GDM1 (cell line): ENCODE measurements at places on chromosomes 5 and 9.

DNA sequence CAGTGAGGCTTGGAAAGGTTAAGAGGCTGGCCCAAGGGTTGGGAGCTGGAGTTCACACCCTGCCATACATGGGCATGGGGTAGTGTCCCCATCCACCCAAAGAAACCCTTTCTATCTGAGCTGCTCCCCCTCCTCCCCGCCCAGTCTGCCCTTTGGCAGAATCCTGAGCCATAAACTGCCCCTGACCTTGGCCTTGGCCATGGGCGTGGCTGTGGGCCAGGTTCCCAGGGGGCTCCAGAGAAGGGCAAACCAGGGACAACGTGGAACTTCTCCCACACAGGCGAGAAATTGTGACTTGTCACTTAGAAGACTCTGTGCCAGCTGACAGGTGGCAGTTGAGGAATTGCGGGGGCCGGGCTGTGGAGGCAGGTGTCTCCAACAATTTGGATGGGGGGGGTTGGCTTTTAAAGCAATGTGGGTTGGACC lies 4.8 kb downstream of the FAM78A start:
- DNase-seq, result no peak

GRCh38 chr9:87699835-87700234 lies 26.1 kb upstream of the CTSL start:
- DNase-seq, result no peak

GRCh38 chr9:86664603-86665002 lies 282.7 kb downstream of the GAS1 start:
- DNase-seq, result no peak

DNA sequence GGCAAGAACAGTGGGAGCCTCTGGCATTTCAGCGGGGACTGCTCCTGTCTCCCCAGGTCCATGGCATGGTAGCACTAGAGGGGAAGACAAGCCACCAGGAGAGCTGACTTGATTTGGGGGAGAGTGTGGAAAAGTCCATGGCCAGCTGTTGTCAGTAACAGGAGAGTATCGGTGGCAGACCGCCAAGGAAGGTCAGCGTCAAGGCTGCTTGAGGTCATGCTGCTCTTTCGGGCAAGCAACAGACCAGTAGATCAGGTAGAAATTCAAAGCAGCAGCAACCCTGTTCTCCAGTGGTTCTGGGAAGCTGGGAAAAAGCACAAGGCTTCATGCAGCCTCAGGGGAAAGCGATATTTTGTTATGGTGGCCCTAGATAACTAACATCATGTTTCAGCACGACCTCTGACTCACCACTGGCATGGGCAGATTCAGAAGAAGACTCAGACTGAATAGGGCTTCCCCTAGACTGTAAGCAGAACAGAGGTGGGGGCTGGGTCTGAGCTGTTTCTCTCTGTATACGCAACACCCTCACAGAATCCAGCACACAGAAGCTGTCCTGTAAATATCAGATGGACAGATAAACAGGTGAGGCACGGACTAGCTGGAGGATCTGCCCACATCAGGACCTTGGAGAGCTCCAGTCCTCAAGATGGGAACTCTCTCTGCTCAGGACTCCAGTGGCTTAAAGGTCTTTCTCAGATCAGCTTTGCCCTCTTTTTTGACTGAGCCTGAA lies 35.2 kb upstream of the PLEKHG4B start:
- DNase-seq, result peak; percentile 10

- no peak for DNase-seq
Measured at GRCh38 chr9:71941998-71942567, 30.6 kb downstream of the C9orf85 start.
